Kidney capillary endothelial cell (primary cell): ENCODE measurements at places on chromosomes 3 and 15.

DNA sequence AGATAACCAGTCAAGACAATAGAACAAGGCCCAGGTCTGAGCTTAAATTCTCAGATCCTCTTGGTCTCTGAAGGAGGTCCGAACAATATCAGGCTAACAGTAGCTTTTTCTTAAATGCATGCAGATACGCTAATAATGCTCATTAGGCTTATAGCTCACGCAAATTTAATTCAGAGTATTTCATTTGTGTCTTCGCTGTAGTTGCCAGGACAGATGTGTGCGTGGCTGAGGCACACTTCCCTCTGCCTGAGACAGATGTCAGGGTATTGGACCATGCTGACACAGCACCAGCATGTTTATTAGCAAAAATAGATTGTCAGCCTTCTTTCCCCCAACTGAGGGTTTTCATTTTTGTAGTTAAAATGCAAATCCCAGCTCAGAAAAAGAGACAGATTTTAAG, 102.9 kb upstream of the BFSP2 start:
- no peak for DNase-seq

DNA sequence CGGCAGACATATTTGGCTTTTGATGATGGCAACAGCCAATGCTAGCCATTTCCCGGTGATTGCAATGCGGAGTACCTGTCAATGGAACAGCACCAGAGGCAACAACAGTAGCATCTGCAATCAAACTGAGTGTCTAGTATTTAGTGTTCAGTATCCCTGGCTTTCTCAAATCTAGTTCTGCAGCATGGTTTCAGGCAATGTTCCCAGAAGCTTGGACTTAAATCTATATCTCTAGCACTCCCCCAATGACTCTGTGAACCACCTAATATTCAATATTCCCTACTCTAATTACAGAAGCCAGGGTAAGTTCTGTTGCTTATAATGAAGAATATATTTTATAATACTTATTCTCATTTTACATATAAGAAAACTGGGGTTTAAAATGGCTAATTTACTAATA, 48.2 kb downstream of the TBL1XR1 start:
- no peak for DNase-seq

DNA sequence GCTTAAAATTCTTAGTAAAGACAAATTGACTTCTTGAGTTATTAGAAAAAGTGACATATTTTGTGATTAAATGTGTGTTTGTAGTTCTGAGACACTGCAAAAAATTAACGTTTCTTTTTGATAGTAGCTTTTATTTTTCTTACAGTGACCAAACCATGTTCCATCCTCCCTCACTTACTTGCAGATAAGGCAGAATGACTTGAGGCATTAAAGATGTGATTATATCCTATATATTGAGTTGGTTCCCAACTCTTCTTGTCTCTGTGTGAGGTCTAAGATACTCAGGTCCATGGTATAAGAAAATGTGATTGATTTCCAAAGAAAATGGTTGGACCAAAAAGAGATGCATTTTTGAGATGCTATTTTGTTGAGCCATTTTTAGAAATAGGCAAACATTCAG, 238.3 kb upstream of the NR2F2 start:
- DNase-seq, result no peak

DNA sequence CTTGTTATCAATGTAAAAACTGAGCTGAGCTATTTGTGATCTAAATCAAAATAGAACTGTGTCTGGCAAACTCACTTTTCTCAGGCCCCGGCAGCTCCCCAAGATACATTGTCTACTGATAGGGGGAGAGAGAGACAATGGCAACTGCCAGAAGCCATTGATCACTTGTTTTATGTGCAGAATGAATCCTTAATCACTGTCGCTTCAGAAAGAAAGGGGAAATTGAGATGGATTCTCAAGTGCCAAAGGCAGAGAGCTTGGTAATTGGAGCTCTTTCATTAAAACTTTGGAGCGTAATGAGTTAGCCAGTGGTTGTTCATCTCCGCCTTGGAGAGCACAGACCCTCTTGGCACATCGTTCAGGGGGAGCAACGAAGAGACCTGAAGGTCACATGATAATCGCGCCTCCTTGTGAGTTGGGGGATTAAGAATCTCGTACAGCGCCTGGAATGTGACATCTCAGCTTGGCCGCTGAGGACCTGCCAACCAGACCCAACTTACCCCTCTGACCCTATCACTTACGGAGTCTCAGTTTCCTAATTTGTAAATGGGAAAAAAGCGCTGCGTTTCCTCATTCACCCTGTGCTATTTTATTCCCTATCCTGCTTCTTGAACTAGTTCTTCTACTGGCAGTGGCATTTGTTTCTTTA, 252.8 kb downstream of the VPS13C start:
- no peak for DNase-seq

DNA sequence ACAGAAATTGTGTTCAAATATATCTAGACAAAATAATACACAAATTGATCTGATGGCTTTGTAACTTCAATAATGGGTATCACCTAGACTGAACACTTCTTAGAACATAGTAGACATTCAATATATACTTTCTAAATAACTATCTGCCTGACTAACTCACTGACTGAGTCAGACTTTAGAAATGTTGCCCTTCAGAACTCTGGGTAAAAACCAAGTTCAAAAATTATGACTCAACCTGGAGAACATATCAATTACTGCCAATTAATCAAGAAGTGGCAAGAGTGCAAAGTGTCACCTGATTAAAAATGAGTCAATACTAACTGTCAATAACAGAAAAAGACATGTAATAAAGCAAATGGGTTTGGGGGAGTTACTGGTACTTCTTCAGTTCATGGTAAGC, 144.6 kb upstream of the TMCO5A start:
- DNase-seq, result peak; percentile 42

DNA sequence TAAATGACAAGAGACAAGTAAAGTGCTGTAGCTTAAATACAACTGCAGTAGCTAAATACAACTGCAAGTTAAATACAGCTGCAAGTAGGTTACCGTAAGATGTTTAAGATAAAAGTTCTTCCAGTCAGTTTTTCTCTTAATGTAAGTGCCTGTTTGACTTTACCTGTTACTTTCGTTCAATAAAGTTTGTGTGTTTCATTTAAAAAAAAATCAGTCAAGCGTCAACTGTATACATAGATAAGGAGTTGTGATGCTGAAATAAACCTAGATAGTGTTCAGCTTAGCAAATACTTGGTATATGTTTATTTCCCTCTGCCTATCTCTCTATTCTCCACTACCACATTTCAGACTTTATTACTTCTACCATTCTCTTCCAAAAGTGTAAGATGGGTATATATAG, 221.2 kb downstream of the NR2F2 start:
- DNase-seq, result no peak

- DNase-seq, result peak; percentile 17
These were observed 6.8 kb upstream of the TRIM69 start for GRCh38 chr15:44729408-44730127.

- DNase-seq, result no peak
These were observed 52.1 kb downstream of the ITGB5 start for GRCh38 chr3:124834723-124835718.

- DNase-seq, result no peak
These were observed 27.6 kb downstream of the POPDC2 start for GRCh38 chr3:119632829-119633228.

DNA sequence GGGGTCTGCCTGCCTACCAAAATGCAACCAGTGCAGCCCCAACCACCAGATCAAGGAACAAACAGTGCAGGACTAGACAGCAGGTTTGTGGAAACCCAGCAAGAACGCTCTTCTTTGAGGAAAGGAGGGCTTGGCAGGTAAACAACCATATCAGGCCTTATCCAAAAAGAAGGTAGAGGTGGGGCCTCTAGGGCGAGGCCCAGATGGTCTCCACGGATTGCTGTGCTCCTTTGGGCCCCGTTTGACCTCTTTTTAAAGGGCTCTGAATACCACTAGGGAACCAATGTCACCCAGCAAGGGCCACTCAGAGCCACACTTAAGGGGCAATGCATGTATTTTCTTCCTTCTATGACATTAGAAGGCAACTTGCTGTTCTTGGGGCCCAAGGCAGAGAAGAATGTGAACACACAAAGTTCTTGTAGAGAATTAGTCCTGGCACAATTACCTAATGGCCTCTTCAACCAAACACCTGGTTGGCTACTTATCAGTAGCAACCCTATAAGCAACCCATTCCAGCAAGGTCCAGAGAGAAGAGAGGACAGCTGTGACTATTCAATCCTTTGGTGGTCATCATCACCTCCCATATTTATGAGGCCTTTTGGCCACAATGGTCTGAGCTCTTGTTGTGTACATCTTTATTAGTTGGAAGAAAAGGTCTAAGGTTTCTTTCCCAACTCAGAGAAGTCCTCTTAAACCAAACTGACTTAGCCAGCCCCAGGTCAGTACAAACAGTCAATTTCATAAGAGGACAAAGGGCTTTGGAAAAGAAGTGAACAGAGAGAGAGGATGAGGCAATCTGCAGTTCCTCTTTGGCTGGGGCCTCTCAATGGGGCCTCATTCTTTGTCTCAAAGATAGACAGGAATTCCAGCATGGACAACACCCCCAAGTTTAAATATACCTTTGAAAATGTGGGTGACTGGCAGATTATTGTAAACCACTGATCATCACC, 36.0 kb downstream of the FOXP1 start:
- DNase-seq, result no peak
